Choroid plexus epithelial cell (primary cell): ENCODE measurements at places on chromosomes 5 and 9.

GRCh38 chr5:117084067-117084466, 509.4 kb upstream of the SEMA6A start:
- DNase-seq, result no peak

- peak; percentile 70 for DNase-seq
These were observed at the start of gene PRXL2C for GRCh38 chr9:96655198-96655851. PRXL2C (minus strand) TSS chr9:96655317; CDS start chr9:96655281, 36 bp downstream.

DNA sequence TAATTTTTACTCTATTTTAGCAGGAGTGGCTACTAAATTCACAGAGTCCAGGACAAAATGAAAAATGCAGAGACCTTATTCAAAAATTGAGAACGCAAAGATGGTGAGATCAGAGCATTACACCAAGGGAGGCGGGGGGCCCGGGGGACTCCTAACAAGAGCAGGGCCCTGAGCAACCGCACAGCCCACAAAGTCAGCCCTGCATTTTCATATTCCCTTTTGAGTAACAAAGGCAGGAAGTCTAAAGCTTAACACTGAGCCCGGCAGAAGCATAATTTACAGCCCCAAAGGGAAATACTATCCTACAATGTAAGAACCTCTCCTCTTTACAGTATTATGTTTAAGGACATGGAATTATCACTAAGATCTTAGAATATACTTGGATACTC, 69.4 kb downstream of the TLE1 start:
- DNase-seq, result no peak

DNA sequence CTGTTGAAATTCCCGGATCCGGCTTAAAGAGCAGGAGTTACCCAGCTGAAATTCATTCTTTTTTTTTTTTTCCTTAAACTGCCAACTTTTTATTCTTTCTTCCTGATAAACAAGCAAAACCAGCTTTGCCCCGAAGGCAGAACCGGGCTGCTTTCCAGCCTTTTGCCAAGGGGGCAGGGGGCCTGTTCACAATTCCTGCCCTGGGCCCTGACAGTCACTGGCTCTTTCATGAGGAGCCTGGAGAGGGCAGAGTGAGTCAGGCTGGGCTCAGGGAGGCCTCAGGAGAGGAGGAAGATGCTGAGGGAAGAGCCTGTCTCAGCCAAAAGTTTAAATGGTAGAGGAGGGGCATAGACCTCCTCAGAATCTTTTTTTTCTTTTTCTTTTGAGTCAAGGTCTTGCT, 4.8 kb downstream of the GLIPR2 start:
- DNase-seq, result peak; percentile 39
